Caco-2 (cell line): ENCODE measurements at places on chromosomes 11 and 22. TPM values are rescaled to one million over a fixed set of nuclear protein-coding genes. Genes with fewer than 3 reads are reported as not detected.

- no peak for DNase-seq
These were observed 112.7 kb downstream of the SHANK2 start for GRCh38 chr11:71139516-71140205.

GRCh38 chr11:13875643-13876042, 86.9 kb upstream of the SPON1 start:
- DNase-seq, result peak; percentile 44

DNA sequence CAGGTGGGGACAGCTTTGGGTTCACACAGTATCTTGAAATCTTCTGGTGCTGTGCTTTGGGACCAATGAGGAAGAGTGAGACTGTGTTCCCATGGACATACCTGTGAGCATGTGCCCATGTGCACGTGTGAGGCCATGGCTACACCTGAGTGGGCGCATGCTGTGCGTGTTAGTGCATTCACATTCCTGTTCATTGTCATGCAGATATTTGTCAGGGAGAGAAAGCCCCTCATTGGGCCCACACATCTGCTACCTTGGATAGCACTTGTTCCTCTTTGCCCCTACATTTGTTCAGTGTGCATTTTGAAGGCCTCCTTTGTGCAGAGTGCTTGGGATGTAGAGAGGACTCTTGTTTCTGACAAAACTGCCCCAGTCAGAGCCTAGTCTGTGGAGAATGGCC, 154.3 kb upstream of the E2F8 start:
- no peak for DNase-seq

- peak; percentile 95 for DNase-seq
These were observed at the start of gene DTX4 for GRCh38 chr11:59171508-59172322. TSS of gene DTX4 (plus strand) at chr11:59172132. CDS start at chr11:59172596, 464 bp downstream.

- DNase-seq, result no peak
These were observed 231.4 kb downstream of the LARGE1 start for GRCh38 chr22:33688903-33689302.

- no peak for DNase-seq
These were observed 5.0 kb downstream of the HEPACAM start for GRCh38 chr11:124930799-124931198.

DNA sequence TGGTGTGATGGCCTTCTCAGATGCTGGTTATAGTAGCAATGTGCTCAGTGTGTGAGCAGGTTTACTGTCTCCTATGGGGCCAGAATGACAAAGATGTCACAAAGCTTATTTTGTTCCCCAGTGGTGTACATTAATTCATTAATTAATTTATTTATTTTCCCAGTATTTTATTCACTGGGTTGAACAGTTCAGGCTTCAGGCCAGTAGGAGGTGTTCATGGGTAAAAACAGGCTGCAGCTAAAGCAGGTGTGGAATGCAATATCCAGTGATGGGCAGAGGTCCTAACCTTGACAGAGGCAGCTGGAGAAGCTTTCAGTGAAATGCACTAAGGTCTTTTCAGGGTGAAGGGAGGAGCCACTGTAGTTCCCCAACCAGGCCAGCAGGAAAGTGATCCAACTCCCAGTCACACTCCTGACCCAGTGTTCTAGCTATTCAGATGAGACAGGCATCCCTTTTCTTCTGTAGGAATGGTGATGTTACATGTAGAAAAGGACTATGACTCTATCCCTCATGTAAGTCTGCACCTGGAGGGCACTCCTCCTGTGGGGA, 7.8 kb upstream of the FANCF start:
- no peak for DNase-seq

GRCh38 chr22:41140365-41140957, 48.1 kb downstream of the EP300 start:
- DNase-seq, result no peak

- no peak for DNase-seq
These were observed 147.4 kb upstream of the SNX19 start for GRCh38 chr11:131063638-131064037.

- DNase-seq, result no peak
These were observed 106.0 kb upstream of the LMO1 start for GRCh38 chr11:8369592-8370205.

- no peak for DNase-seq
These were observed 83.8 kb upstream of the MYOD1 start for GRCh38 chr11:17635551-17635938.

GRCh38 chr11:65501186-65501471, 2.3 kb downstream of the MALAT1 start:
- no peak for DNase-seq

DNA sequence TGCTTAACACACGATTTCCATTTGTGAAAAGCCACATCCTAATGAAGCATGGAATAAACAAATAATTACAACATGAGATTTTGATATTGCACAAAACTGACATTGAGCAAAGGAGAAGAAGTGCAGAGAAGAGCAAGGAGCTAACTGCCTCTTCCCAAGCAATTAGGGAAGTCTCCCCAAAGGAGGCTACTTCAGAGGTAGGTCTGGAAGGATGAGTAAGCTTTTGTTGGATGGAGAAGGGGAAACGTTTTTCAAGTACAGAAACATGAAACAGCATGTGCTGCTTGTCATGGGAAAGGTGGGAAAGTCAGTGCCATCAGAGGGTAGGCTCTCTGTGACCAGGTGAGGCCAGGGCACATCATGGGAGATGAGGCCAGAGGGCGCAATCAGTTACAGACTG, 132.2 kb upstream of the SESN3 start:
- no peak for DNase-seq

- DNase-seq, result no peak
These were observed 27.8 kb upstream of the UBASH3B start for GRCh38 chr11:122627745-122628144.

- no peak for DNase-seq
These were observed 18.4 kb downstream of the STIM1 start for GRCh38 chr11:3873712-3874349.

DNA sequence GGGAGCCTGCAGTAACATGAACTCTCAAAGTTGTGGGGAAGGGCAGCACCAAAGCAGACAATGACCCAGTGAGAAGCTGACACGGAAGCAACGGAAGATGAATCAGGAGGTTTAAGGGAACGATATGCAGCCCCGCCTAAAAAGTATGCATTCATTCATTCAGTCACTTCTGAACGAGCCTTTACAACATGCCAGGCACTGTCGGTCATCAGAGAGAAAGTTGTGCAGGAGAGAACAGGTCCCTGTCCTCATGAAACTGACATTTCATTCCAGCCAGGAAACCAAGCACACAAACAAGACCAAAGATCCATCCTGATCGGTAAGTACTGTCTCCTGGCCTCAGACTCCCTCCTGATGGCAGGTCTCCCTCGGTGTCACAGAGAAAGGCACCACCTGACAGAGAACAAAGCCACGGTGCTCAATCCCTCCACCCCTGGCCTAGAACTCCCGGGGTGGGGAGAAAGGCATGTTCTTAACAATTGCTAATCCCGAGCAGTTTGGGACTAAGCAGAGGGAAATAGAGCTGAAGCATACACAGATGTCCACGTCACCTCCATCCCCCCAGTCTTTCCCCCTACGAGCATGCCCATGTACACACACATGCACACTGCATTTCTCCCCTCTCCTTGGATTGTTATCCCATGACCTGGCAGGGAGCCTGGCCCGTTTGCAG, 49.3 kb downstream of the LRFN4 start:
- no peak for DNase-seq

TPCN2 gene
- total RNA-seq, result 59.5 and 63.6 TPM in 2 replicates

CCDC86 gene
- total RNA-seq, result 55.9 and 63.8 TPM in 2 replicates

OR8B2 gene
- total RNA-seq, result not detected in 2 replicates

GDPD4 gene
- not detected in 2 replicates for total RNA-seq

ABCC8 gene
- 0.09 TPM in 1 of 2 replicates, not detected in the other for total RNA-seq

SLC22A25 gene
- 0.16 TPM in 1 of 2 replicates, not detected in the other for total RNA-seq

FAM227A gene
- 0.73 and 2.2 TPM in 2 replicates for total RNA-seq
